ENCODE measurements at places on chromosomes 3 and 15.
A peak's percentile ranks its signal among the peaks of the same experiment; 100 is the strongest.

GRCh38 chr15:58568157-58568571, 136.4 kb downstream of the LIPC start:
- DNase-seq: peak; percentile 66

GRCh38 chr3:55664387-55664786, 177.3 kb upstream of the WNT5A start:
- DNase-seq: no peak

- no peak for DNase-seq
Measured at GRCh38 chr3:89145995-89146394, 38.6 kb downstream of the EPHA3 start.

GRCh38 chr15:53588773-53589172, 170.7 kb downstream of the WDR72 start:
- DNase-seq: no peak

GRCh38 chr15:37967788-37968187, 33.3 kb downstream of the TMCO5A start:
- no peak for DNase-seq

All from LoVo (cell line).